Progenitor cell of endocrine pancreas (in vitro differentiated cells): ENCODE measurements at places on chromosomes 12 and 14. TPM values are rescaled to one million over a fixed set of nuclear protein-coding genes. Genes with fewer than 3 reads are reported as not detected.

- DNase-seq = no peak
- H3K4me1 ChIP-seq = no peaks in the 10 kb centered on the region
- H3K36me3 ChIP-seq = peaks cover 2% of the 10 kb centered on the region
- H3K4me3 ChIP-seq = no peak overlapping the region
Measured at GRCh38 chr12:19808371-19808770, 369.1 kb downstream of the AEBP2 start.

DNA sequence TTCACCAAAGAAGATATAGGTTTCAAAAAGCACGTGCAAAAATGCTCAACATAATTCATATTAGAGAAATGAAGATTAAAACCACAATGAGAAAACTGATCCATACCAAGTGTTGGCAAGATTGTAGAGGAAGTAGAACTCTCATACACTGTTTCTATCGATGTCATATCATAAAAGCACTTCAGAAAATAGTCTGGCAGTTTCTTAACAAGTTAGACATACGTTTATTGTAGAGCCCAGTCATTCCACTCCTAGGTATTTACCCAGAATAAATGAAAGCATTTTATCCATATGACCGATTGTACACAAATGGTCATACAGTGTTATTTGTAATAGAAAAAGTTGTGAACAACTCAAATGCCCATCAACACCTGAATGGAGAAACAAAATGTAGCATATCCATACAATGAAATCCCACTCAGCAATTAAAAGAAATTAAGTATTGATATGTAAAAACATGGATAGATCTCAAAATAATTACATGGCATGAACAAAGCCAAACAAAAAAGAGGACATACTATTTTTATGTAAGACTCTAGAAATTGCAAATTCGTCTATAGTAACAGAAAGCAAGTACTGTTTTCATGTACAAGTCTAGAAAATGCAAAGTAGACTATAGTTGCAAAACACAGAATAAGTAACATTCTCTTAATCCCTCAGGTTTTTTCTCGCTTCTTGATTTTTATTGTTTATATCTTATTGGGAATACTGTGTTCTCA is 41.0 kb downstream of the USP15 start:
- no peak overlapping the region for H3K27ac ChIP-seq
- no peaks in the 10 kb centered on the region for H3K27me3 ChIP-seq
- no peaks in the 10 kb centered on the region for H3K4me1 ChIP-seq
- H3K36me3 ChIP-seq = peaks cover 41% of the 10 kb centered on the region
- H3K4me3 ChIP-seq = no peak overlapping the region

DNA sequence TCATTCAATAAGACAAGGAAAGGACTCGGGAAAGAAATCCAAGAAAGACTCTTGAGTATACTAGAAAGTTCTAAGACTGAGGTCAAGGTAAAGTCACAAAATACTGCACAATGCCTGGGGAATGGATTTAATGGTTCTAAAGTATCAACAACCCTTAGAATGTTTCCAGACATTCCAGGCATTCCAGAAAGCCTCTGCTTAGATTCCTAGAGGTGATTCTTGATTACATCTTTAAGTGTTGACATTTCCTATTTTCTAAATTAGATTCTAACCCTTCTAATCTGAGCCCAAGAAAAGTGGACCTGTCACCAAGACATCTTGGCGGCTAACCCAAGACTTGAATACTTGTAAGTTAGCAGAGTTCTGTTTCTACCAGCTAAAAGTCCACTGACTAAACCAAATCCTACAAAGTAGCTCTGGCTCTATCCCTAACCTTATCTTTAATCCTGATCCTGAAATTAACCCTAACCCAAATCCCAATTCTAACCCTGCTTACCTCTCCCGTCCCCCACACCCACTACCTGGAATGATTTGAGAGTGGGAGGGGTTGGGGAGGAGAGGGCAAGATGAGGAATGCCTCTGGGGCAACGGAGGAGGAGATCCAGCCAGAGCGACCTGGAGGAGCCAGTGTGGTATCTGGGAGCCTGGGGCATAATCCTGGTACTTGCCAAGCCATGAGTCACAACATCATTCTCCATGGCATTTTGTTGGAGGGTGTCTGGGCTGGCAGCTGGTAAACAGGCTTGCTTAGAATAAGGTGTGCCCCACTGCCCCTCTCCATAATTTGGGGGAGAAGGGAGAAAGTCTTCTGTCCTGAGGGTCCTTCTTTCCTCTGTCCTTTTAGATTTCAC is 93.4 kb upstream of the HOXC13 start:
- no peaks in the 10 kb centered on the region for H3K4me1 ChIP-seq
- H3K27ac ChIP-seq = no peak overlapping the region

The ANKS1B gene
- 10.1 and 14.0 TPM in 2 replicates for total RNA-seq

GRCh38 chr12:79560225-79560889 is 130.4 kb downstream of the PAWR start:
- peak overlapping the region; percentile 91 for H3K27ac ChIP-seq
- peaks cover 41% of the 10 kb centered on the region for H3K4me1 ChIP-seq
- H3K36me3 ChIP-seq = peaks cover 26% of the 10 kb centered on the region
- DNase-seq = no peak
- no peak overlapping the region for H3K4me3 ChIP-seq

GRCh38 chr12:46555406-46555852 is 182.9 kb upstream of the SLC38A2 start:
- no peaks in the 10 kb centered on the region for H3K27me3 ChIP-seq
- no peak overlapping the region for H3K27ac ChIP-seq
- no peak overlapping the region for H3K4me3 ChIP-seq
- peaks cover 1% of the 10 kb centered on the region for H3K36me3 ChIP-seq
- peaks cover 7% of the 10 kb centered on the region for H3K4me1 ChIP-seq
